ENCODE measurements at places on chromosomes 7 and 10. TPM values are rescaled to one million over a fixed set of nuclear protein-coding genes. Genes with fewer than 3 reads are reported as not detected.
A peak's percentile ranks its signal among the peaks of the same experiment; 100 is the strongest.

DNA sequence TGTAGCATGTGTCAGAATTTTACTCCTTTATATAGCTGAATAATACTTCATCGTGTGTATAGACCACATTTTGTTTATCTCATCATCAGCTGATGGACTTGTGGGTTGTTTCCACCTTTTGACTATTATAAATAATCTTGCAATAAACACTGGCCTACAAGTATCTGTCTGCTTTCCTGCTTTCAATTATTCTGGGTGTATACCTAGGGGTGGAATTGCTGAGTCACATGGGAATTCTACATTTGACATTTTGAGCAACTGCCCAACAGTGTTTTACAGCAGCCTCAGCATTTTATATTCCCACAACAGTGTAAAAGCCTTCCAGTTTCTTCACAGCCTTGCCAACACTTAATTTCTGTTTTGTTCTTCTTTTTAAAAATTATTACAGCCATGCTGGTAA is 200.3 kb upstream of the PRSS1 start:
- DNase-seq, result no peak
- H3K27me3 ChIP-seq, result peaks cover 3% of the 10 kb centered on the region
- H3K4me1 ChIP-seq, result no peaks in the 10 kb centered on the region
- no peak overlapping the region for H3K4me3 ChIP-seq
- no peak overlapping the region for H3K27ac ChIP-seq
- no peaks in the 10 kb centered on the region for H3K36me3 ChIP-seq

DNA sequence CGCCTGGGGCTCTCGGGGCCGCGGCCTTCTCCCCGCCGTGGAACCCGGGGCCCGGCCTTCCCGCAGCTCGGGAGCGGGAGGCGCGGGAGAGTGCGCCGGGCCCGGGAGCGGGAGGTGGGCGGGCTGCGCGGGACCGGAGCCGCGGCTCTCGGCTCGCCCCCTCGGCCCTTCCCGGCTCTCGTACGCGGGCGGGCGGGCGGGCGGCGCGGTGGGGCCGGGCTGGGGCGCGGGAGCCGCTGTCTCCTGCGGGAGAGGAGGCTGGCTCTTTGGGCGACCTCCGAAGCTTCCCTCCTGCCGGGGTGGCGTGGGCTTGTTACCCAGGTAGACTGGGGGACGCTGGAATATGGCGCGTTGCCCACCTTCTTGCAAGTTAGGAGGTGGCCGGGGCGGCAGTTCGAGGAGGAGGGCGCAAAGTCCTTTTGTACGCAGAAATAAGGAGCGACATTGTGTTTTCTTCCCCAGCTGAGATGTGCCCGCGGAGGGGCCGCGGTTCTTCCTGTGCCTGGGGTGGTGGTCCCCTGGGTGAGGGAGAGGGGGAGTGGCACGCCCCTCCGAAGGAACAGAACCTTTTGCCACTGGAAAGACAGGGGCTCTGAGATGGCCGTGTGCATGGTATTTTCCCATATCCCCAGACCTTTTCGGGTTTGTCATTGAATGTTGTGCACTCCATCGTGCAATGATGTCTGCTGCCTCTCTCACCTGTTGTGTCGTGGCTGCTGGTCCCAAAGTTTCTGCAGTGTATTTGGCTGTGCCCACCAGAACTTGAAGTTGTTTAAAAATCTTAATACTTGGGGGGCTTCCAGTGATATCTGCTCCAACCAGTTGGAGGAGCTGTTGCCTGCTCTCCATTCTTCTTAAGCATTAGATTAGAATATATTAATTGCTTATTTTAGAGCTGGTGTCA is 844 bp downstream of the NRF1 start:
- peak overlapping the region; percentile 94 for H3K27ac ChIP-seq
- no peaks in the 10 kb centered on the region for H3K36me3 ChIP-seq
- H3K4me1 ChIP-seq, result peaks cover 37% of the 10 kb centered on the region
- DNase-seq, result peak; percentile 49

- H3K36me3 ChIP-seq, result no peaks in the 10 kb centered on the region
- H3K4me1 ChIP-seq, result no peaks in the 10 kb centered on the region
- no peak overlapping the region for H3K27ac ChIP-seq
Measured at GRCh38 chr10:49791100-49791499, 29.0 kb upstream of the OGDHL start.

- no peaks in the 10 kb centered on the region for H3K36me3 ChIP-seq
- H3K27ac ChIP-seq, result no peak overlapping the region
- H3K4me1 ChIP-seq, result peaks cover 3% of the 10 kb centered on the region
- DNase-seq, result no peak
Measured at GRCh38 chr10:972763-973162, 15.5 kb upstream of the GTPBP4 start.

The C10orf105 gene
- not detected for total RNA-seq
